Gastroesophageal sphincter (tissue), 4 donors: ENCODE measurements at places on chromosomes 11 and 22.
A peak's percentile ranks its signal among the peaks of the same experiment; 100 is the strongest.

GRCh38 chr11:131288521-131289091 is 81.8 kb upstream of the NTM start:
- ATAC-seq = no peak

GRCh38 chr22:45919504-45920286 is 57.3 kb downstream of the WNT7B start:
- ATAC-seq = no peak

DNA sequence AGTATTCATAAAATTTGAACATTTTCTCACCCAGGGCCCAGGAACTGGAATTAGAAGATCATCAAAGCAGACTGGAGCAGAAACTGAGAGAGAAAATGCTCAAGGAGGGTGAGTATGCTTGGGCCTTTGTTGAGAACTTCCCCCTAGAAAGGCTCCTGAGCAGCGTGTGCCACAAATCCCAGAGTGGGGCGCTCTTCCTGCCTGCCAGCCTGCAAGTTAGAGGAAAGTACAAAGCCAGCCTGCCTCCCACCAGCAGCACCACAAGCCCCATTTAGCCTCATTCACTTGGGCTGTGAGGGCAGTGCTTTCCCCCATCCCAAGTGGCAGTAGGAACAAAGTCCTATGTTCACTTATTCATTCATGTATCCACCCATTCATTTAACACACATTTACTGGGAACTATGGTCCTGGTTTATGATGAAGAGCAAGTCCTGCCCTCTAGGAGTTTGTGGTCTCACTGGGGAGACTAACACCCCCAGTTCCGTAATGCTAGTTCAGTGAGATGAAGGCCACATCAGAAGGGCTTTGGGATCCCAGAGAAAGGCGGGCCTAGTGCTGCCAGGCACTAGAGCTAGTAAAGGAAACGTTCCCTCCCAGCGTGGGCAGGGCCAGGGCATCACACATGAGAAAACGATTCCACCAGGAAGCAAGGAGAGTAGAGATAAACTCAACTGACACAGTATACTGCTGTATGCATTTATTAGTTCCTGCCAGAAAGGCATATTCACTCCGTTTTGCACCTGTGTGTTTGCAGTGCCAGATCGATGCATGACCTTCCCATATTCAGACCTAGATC is 22.4 kb upstream of the PARVA start:
- no peak for ATAC-seq

DNA sequence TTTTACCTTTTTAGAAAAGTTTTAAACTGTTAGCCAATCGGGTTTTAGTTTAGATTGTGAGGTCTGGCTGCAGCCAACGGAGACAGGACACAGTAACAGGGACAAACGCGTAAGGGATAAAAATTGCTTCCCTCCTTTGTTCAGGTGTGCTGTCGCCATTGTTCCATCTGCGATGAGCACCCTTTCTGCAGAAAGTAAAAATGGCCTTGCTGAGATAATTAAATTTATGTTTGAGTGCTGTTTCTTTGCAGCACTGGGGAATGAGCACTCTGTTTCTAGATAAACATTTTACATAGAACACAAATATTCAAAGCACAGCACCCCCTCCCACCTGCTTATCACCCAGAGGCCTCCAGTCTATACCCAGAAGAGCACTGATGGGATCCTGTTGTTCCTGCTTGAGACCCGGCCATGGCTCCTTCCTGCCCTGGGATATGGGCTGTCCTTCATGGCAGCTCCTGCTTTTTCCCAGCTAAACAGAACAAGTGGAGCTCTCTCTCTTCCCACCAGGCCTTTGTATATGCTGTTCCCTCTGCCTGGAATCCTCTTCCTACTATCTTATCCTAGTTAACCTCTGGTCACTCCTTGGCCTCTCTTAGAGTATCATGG is 34.3 kb upstream of the CELSR1 start:
- no peak for ATAC-seq

- no peak for ATAC-seq
Measured at GRCh38 chr11:132139181-132139580, 768.8 kb downstream of the NTM start.

DNA sequence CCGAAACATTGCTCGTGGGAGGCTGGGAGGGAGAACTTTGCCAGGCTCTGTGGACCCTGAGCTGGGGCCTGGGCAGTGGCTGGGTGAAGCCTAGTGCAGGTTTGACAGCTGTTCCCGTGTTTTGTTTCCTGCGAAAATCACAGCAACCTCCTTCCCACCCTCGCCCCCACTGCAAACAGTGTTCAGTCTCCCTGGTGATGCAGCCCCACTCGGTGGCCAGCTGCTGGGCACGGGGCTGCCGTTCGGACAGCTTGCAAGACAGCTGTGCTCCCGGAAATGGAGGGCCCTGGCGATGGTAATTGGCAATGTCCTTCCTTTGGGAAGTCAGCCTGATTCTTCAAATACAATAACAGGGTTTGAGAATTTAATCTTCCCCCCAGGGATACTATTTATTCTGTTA is 10.4 kb upstream of the GAL start:
- no peak for ATAC-seq

GRCh38 chr11:42620796-42621195 is 691.0 kb upstream of the API5 start:
- no peak for ATAC-seq

- ATAC-seq = peak; percentile 77
Measured at GRCh38 chr11:82733444-82734119, at the start of gene FAM181B. TSS of gene FAM181B (minus strand) at chr11:82733864. CDS start at chr11:82733729, 135 bp downstream.

DNA sequence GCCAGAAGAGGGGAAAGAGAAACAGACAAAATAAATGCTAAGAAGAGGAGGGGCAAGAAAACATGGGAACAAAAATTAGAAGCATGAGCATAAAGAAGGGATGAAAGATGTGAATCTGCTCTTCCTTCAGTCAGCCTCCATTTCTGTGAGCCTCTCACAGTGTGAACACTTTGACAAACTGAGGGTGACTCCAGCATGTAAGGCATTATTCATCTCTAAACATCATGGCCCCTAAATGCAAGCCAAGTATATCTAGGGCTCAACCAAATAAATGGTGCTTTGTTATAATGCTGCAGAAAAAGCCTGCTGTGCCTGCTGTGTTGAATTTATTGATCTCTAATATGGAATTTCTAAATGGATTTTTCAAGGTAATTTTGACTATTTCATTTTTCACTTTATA is 281.3 kb downstream of the TTC28 start:
- ATAC-seq = no peak

DNA sequence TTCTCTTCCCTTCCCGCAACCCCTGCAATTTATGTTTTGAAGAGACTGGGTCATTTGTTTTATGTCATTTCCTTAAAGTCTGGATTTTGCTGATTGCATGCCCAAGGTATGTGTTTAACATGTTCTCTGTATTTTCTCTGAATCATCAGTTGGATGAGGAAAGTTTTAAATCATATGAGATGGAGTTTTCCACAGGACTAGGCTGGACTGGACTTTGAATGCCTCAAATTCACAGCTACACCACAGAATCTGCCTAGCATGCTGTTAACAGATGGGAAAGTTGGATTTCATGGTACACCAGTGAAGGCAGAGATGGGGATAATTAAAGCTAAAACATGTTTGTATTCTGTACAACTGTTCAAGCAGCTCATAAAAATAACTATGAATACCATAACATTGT is 62.6 kb downstream of the CWC15 start:
- ATAC-seq = no peak

DNA sequence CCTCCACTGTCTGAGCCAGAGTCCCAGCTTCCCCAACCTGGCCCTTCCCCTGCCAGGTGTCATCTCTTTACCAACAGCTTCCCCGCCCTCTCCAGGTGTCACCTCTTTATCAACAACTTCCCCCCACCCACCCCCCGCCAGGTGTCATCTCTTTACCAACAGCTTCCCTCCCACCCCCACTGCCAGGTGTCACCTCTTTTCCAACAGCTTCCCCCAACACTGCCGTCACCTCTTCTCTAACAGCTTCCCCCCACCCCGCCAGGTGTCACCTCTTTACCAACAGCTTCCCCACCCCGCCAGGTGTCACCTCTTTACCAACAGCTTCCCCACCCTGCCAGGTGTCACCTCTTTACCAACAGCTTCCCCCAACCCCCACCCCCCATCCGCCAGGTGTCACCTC is 29.8 kb upstream of the TTLL12 start:
- no peak for ATAC-seq

DNA sequence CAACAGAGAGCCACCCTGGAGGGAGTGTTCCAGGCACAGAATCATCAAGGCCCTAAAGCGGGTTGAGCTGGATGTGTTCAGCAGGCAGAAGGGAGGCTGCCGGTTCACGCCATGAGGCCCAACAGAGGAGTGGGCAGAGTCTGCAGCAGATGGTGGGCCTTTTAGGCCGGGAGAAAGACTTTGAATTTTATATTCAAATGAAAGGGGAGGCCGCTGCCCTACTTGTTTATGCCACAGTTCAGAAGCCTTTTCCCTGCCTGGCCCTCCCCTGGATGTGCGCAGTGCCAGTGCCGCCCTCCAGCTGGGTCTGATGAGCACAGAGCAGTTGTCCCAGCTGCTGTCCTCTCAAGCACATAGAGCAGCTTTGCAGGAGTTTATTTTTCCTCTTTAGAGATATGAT is 46.9 kb upstream of the TTC12 start:
- ATAC-seq = no peak

GRCh38 chr11:1619449-1619848 is 2.5 kb downstream of the KRTAP5-4 start:
- ATAC-seq = no peak

DNA sequence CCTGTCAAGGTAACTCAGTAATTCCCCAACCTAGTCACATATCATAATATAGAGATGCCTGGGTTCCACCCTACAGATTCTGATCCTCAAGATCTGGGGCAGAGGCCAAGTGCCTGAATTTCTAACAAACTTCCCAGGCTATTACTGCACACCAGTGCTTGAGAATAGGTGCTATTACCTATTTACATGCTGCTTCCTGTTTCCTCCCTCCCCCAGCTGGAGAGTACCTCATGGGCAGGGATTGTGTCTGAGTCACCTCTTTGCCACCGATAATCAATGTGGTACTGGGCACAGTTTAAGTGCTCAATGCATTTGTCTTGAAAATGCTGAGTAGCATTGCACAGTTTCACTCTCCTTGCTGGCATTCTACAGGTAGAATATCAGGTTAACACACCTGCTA is 582.2 kb upstream of the CADM1 start:
- ATAC-seq = no peak

DNA sequence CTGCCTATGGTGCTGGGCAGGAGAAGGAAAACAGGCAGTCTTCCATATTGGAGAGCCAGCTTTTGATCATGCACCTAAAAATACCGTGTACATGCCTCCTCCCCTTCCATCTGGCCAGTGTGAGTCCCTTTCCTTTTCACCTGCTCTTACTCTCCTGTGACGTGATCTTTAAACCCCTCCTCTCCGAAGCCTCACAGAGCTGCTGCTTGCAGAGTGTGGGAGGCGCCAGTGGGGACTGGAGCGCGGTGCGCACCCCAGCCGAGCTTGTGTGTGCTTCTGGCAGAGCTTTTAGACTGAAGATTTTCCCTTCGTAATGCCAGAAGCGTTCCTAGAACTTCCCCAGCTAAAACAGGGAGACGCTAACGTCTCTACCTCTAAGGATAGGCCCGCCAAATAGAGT is 29.8 kb downstream of the MUC6 start:
- no peak for ATAC-seq
